ENCODE measurements at places on chromosomes 12 and 14. TPM values are rescaled to one million over a fixed set of nuclear protein-coding genes. Genes with fewer than 3 reads are reported as not detected.

MGP gene
- not detected for total RNA-seq

KRT6C gene
- not detected for total RNA-seq

MANSC1 gene
- total RNA-seq: 5.5 TPM

TMBIM6 gene
- total RNA-seq: 370 TPM

OVCH1 gene
- 0.16 TPM for total RNA-seq

All from neural crest cell (in vitro differentiated cells).